SHP77 treated with DMSO at 0.1 percent for 48 hours (cell line): ENCODE measurements at places on chromosomes 7 and 10.

- DNase-seq: no peak
Measured at GRCh38 chr7:101743241-101743994, 74.0 kb upstream of the CUX1 start.

- DNase-seq: no peak
Measured at GRCh38 chr7:3950249-3950648, 649.2 kb downstream of the SDK1 start.

- no peak for DNase-seq
Measured at GRCh38 chr7:135499818-135500217, 10.1 kb downstream of the CNOT4 start.

- DNase-seq: no peak
Measured at GRCh38 chr7:142511801-142512200, 237.5 kb upstream of the PRSS1 start.

GRCh38 chr7:70751895-70752294, 380.0 kb upstream of the GALNT17 start:
- DNase-seq: no peak

DNA sequence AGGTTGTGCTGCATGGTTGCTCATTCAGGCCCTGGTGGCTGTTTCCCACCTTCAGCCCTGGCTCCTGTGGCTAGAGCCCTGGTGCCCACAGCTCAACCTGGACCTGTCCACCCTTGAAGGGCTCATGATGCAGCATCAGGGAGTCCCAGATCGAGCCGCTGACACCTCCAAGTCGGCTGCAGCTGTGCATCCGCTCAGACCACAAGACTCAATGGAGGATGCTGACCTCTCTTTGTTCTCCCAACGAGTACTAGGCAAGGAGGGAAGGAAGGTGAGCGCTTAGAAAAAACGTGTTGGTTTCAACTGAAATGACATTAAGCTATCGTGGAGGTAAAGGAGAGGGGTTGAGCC, 9.5 kb upstream of the C10orf95 start:
- DNase-seq: peak; percentile 85

GRCh38 chr10:110523736-110524135, 26.0 kb downstream of the DUSP5 start:
- DNase-seq: no peak

GRCh38 chr7:144723301-144723700, 112.6 kb downstream of the TPK1 start:
- DNase-seq: no peak

DNA sequence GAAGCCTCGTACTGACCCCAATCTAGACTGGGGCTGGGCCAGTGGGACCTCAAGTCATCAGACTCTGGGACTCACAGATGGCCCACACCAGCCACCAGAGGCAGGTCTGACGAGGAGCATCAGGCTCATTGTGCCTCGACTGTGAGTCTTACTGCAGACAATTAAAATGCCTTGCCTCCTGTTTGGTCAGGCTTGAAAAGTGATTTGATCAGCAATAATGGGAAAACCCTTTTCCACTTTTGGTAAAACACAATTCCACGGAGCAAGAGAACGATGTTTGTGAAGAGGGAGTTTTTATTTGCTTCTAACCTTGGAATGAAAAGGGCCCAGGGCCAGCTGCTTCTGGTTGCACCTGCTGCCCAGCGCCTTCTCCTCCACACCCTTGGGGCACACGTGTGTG, 43.9 kb downstream of the C10orf143 start:
- DNase-seq: no peak

DNA sequence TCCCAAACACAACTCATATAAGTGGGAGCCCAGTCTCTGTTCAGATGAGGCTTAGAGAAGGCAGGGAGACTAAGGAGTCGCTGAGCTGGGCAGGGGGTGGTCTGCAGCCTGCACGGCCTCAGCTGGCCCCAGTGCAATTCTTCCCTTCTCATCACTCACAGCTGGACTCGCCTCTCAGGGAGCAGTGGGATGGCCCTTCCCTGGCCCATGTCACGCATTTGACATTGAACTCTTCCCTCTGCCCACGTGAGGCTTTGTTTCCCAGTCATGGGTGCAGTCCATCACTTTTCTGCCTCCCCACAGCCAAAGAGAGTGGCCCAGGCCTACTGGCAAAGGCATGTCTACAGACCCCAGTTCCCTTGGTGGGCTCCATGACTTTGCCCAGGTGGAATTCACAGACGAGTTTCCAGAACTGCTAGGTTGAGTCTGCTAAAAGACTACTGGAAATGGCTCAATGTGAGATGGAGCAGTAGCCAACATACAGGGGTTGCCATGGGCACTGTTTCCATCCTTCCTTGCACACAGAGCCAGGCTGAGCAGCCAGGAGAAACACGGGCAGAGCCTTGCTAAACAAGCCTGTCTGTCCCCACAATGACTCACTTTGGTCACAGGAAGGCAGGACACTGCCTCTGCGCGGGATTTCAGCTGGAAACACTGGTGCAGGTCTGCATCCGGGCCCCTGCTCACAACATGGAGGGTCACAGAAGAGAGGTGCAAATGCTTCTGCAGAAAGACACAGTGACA, 90.1 kb downstream of the OAT start:
- DNase-seq: no peak
